ENCODE measurements at places on chromosomes 2 and 18. TPM values are rescaled to one million over a fixed set of nuclear protein-coding genes. Genes with fewer than 3 reads are reported as not detected.

DNA sequence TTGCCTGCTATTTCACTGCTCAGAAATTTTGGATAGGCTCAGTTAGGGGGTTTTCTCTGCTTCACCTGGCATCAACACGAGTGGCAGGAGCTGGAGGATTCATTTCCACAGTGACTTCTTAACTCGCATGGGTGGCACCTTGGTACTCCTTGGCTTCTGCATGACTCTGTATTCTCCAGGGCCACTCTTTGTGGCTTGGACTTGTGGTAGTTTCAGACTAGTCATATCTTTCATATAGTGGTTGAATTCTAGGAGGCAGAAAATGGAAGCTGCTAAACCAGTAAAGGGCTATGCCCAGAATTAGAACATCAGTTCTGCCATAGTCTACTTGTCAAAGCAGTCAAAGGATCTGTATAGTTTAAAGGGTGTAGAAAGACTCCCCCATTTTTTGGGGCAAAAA lies 6.8 kb downstream of the MAIP1 start:
- H3K36me3 ChIP-seq, result peaks cover 6% of the 10 kb centered on the region
- H3K4me3 ChIP-seq, result no peak overlapping the region
- H3K4me1 ChIP-seq, result peaks cover 5% of the 10 kb centered on the region

The UCN gene
- total RNA-seq, result 4.2 TPM

DNA sequence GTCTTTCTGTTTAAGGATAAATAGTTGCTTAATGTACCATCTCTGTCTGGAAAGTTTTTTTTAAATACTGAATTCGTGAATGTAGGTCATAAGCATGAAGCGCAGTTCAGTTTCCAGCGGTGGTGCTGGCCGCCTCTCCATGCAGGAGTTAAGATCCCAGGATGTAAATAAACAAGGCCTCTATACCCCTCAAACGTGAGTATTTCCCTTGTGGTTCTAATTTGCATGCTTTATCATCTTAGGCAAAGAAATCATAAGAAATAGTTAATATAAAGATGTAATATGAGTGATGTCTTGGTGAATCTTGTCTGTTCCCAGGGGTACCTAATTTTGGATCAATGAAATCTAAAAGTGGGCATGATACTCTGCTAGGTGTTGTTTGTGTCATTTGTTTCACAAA lies 1.5 kb downstream of the NDC80 start:
- H3K36me3 ChIP-seq, result peaks cover 3% of the 10 kb centered on the region
- peaks cover 21% of the 10 kb centered on the region for H3K4me1 ChIP-seq
- H3K27ac ChIP-seq, result peak overlapping the region; percentile 3
- no peak overlapping the region for H3K4me3 ChIP-seq

DNA sequence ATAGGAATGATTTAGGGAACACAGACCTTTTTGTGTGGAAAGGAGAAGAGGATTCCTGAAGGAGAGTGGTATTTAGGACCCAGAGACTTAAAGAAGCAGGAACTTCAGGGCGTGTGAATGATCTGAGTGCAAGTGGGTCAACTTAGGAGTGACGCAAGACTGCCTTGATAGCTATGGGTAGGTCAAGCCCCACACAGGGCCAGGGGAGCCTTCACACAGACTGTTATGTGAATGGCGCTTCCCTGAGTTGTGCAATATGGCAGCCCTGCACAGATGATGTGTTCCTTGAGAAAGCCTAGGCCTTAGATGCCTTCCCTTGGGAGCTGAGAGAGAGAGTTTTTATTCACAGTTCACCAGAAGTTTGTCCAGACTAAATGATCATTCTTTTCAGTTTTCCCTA lies 47.1 kb upstream of the IGFBP5 start:
- no peak overlapping the region for H3K27ac ChIP-seq
- no peak overlapping the region for H3K4me3 ChIP-seq
- no peak for DNase-seq

The TDRD15 gene
- total RNA-seq, result not detected

The SERPINB10 gene
- not detected for total RNA-seq

The KCNIP3 gene
- total RNA-seq, result not detected

DNA sequence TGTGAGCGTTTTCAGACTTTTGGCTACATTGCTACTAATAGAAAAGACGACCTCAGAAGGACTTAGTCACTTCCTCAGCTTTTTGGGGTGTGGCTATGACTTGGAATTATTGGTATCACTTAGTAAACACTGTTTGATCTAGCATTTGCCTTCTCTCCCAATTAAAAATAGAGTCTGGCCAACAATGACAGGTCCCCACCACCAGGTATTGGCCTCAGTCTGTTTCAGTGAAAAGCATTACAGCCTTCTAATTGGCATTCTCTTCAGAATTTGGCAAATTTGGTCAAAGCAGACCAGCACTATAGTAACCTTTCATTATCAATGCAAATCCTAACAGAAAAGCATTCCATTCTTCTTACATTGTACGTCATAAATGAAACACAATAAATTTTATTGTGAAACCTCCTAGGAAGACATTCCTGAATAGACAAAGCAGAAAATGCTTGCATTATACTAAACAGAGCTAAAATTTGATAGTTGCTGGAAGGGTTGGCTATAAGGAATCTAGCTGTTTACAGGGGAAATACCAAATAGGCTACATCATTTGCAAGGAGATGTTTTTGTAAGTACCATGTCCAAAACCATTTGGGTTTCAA lies 613.9 kb downstream of the IRS1 start:
- no peaks in the 10 kb centered on the region for H3K36me3 ChIP-seq
- no peaks in the 10 kb centered on the region for H3K27me3 ChIP-seq
- no peak overlapping the region for H3K27ac ChIP-seq

- no peak for DNase-seq
- no peaks in the 10 kb centered on the region for H3K4me1 ChIP-seq
- no peaks in the 10 kb centered on the region for H3K27me3 ChIP-seq
- H3K36me3 ChIP-seq, result no peaks in the 10 kb centered on the region
- H3K4me3 ChIP-seq, result no peak overlapping the region
These were observed 145.1 kb downstream of the AGPS start for GRCh38 chr2:177537636-177538035.

The TPO gene
- total RNA-seq, result not detected

DNA sequence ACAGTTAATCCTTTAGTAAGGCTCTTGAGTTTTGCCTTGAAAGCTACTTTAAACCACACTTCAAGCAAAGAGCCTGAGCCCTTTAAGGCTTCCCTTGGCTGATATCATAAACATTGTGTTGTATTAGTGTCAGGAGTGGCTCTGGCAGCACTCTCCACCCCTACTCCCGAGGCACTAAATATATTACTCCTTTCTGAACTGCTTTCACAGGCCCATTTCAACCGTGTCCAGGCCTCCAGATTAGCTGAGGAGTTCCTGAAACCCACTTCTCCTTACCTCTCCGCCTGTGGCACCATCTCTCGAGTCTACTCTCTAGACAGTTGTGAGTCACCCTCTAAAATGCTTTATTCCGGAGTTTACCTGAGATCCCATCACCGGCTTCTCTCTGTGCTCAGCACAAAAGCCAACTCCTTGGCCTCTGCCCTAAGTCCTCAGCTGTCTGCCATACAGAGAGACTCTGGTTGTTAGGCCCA lies 14.4 kb upstream of the STON1 start:
- no peak overlapping the region for H3K4me3 ChIP-seq
- H3K27ac ChIP-seq, result no peak overlapping the region
- no peaks in the 10 kb centered on the region for H3K4me1 ChIP-seq
- DNase-seq, result no peak
- H3K27me3 ChIP-seq, result no peaks in the 10 kb centered on the region

The VWA3B gene
- not detected for total RNA-seq

The GKN1 gene
- not detected for total RNA-seq

DNA sequence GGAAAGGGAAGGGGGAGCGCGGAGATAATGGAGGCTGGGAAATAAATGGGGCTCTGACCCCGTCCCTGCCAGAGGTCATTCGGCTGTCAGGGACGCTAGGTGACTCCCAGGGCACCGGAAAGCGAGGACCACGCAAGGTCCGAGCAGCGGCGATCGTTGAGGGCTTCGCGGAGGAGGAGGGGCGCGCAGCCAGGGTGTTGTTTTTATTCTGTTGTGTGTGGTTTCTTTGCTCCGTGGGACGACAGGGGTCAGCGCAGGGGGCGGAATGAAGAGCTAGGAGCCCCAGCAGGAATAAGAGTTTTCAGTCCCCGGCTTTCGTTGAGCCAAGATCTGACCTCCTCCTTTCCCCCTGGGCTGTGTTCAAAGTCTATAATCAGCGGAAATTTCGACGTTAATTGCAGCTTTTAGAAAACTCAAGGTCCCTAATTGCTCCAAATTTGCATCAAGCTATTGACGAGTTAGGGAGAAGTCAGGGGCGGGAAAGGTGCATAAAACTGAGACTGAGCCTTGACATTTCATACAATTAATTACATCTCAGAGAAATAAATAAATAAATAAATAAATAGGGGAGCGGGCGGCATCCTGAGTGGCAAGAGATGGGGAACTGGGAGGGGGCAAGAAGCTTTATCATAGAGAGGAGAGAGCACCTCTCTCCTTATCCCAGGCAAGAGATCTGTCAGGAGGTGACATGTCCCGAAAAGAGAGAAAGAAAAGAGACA lies 2.2 kb downstream of the GAD1 start:
- H3K4me1 ChIP-seq, result peaks cover 14% of the 10 kb centered on the region
- no peak for DNase-seq
- peak overlapping the region; percentile 53 for H3K4me3 ChIP-seq
- no peaks in the 10 kb centered on the region for H3K36me3 ChIP-seq
- H3K27me3 ChIP-seq, result peaks cover 16% of the 10 kb centered on the region
- H3K27ac ChIP-seq, result no peak overlapping the region

The ILKAP gene
- 73.3 TPM for total RNA-seq

GRCh38 chr2:109447776-109448175 lies 166.0 kb downstream of the SEPTIN10 start:
- H3K27ac ChIP-seq, result no peak overlapping the region
- no peak for DNase-seq
- no peaks in the 10 kb centered on the region for H3K27me3 ChIP-seq

DNA sequence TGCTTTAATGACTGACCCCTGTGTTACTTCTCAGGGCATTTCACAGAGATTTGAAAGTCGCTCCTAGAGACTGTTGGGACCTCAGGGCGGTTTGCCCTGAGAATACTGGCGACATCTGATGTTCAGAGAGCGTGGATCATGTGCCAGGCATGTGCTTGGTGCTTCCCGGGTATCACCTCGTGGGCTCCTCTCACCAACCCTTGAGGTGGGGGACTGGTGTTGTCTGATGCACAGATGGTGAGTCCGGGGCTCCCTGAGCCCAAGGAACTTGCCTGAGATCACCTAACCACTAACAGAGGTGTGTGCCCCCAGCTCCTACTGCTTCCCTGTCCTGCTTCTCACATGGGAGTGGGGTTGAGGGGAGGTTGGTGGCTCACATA lies 16.2 kb downstream of the ATOH8 start:
- H3K27ac ChIP-seq, result no peak overlapping the region
- no peaks in the 10 kb centered on the region for H3K27me3 ChIP-seq
- DNase-seq, result no peak
- H3K36me3 ChIP-seq, result no peaks in the 10 kb centered on the region

GRCh38 chr18:55110436-55110835 lies 151.2 kb upstream of the CCDC68 start:
- no peak overlapping the region for H3K4me3 ChIP-seq
- no peaks in the 10 kb centered on the region for H3K4me1 ChIP-seq
- no peaks in the 10 kb centered on the region for H3K27me3 ChIP-seq
- DNase-seq, result no peak
- no peaks in the 10 kb centered on the region for H3K36me3 ChIP-seq

- no peak for DNase-seq
- no peak overlapping the region for H3K4me3 ChIP-seq
- no peaks in the 10 kb centered on the region for H3K36me3 ChIP-seq
- no peaks in the 10 kb centered on the region for H3K27me3 ChIP-seq
- H3K4me1 ChIP-seq, result no peaks in the 10 kb centered on the region
- no peak overlapping the region for H3K27ac ChIP-seq
These were observed 1392.9 kb upstream of the ACVR2A start for GRCh38 chr2:146451972-146452371.

- H3K36me3 ChIP-seq, result no peaks in the 10 kb centered on the region
- no peak overlapping the region for H3K27ac ChIP-seq
- no peaks in the 10 kb centered on the region for H3K4me1 ChIP-seq
- H3K27me3 ChIP-seq, result no peaks in the 10 kb centered on the region
- H3K4me3 ChIP-seq, result no peak overlapping the region
These were observed 562.8 kb downstream of the ADCYAP1 start for GRCh38 chr18:1467461-1467964.

GRCh38 chr2:222332116-222332515 lies 33.3 kb upstream of the PAX3 start:
- no peaks in the 10 kb centered on the region for H3K4me1 ChIP-seq
- no peaks in the 10 kb centered on the region for H3K36me3 ChIP-seq
- no peak overlapping the region for H3K27ac ChIP-seq
- H3K27me3 ChIP-seq, result peaks cover 15% of the 10 kb centered on the region
- H3K4me3 ChIP-seq, result no peak overlapping the region

The UPP2 gene
- not detected for total RNA-seq

DNA sequence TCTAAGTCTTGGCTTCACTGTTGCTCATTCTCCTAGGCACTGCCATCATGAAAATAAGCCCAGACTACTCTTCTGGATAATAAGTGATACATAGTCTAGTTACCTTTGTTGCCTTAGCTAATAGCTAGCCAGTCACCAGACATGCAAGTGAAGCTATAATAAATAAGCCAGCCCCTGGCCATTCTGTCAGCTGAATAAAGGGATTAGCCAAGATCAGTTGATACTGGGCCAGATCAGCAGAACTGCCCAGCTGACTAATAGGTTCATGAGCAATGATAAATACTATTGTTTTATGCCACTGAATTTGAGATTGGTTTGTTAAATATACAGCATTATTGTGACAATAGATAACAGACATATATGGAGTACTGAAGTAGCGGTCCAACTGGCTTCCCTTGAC lies 8.0 kb upstream of the C2orf69 start:
- H3K27me3 ChIP-seq, result peaks cover 4% of the 10 kb centered on the region
- H3K27ac ChIP-seq, result no peak overlapping the region
- H3K4me1 ChIP-seq, result no peaks in the 10 kb centered on the region
- DNase-seq, result no peak
- H3K36me3 ChIP-seq, result no peaks in the 10 kb centered on the region

- no peaks in the 10 kb centered on the region for H3K36me3 ChIP-seq
- H3K4me1 ChIP-seq, result no peaks in the 10 kb centered on the region
- peaks cover 2% of the 10 kb centered on the region for H3K27me3 ChIP-seq
- no peak for DNase-seq
These were observed 165.2 kb downstream of the SH3BP4 start for GRCh38 chr2:235116885-235117492.

The HOXD8 gene
- total RNA-seq, result not detected

The PCGF1 gene
- total RNA-seq, result 28.1 TPM

The COBLL1 gene
- 5.1 TPM for total RNA-seq
